ENCODE measurements at places on chromosomes 7 and 10.

- DNase-seq = no peak
Observed at GRCh38 chr7:43808410-43808809, 49.9 kb downstream of the BLVRA start.

DNA sequence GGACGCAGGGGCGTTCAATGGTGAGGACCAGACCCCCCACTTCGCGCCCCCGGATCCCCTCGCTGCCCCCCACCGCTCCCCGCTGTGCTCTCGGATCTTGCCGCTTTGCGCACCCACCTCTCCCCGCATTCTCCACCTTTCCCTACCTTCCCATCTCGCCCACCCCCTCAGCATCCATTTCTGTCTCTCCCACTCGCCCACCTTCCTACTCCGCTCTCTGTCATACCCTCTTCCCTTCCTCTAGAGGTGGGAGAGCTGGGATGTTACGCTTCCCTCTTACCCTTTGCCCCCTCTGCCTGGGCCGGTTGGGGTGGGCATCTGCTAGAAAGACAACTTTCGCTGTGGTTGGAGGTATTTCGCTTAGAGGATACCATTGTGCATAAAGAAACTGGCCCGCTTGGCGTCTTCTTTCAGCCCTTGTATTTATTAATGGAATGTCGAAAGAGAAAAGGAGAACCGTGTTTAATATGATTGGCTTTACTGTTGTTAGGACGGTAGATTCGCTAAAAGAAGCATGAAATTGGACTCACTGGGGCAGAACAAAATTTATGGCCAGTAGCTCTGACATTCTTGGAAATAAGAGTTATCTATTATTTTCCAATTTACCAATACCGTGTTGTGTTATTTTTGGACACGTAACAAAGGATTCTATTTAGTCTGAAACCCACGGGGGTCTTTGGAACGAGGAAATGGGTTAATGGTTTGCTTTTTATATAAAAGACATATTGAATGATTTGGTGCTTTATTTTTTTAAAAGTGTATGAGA lies 873 bp downstream of the PRKAR2B start:
- peak; percentile 28 for DNase-seq

GRCh38 chr7:17466216-17466615 lies 167.8 kb downstream of the AHR start:
- DNase-seq = peak; percentile 22

GRCh38 chr10:26326851-26327250 lies 110.3 kb downstream of the GAD2 start:
- no peak for DNase-seq

DNA sequence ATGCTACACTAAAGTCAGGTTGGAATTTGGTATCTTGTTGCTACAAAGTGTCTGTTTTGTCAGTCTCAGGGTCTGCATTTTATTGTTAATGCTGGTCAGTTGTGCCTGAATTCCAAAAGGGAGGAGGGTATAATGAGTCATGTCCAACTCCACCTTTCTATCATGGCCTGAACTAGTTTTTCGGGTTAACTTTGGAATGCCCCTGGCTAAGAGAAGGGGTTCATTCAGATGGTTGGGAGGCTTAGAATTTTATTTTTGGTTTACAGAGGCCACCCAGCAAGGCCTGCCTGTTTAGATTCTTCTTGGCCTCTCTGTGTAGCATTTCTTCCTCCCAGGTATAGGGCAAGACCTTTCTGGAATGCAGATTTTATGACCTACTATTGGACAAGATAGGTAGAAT lies 93.2 kb downstream of the SKIDA1 start:
- DNase-seq = no peak

GRCh38 chr10:77004917-77005564 lies 632.6 kb downstream of the KCNMA1 start:
- DNase-seq = peak; percentile 55

Measured in astrocyte of the cerebellum (primary cell).